Thyroid gland (tissue), 4 donors: ENCODE measurements at places on chromosomes 5 and 9. TPM values are rescaled to one million over a fixed set of nuclear protein-coding genes. Genes with fewer than 3 reads are reported as not detected.

Gene CNTLN
- total RNA-seq = 10.0 TPM

DNA sequence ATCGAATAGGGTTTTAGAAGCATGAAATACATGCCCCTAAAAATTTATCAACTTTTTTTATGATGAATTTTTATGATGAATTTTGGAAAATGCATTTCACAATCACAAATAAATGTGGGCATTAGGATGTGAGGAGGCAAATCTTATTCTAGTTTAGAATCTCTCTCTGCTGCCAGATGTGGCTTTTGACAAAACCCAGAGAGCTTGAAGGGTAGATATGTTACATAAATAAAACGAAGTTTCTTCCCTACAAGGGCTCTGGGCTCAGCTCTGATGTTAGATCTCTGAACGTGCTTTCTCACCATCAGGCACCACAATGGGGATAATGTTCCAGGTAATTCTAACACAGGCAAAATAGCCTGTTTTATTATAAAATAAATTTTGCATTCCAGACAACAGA, 102.3 kb upstream of the ADAMTSL1 start:
- no peak overlapping the region for H3K4me3 ChIP-seq
- H3K4me1 ChIP-seq = no peaks in the 10 kb centered on the region
- no peaks in the 10 kb centered on the region for H3K36me3 ChIP-seq
- no peak for DNase-seq

- H3K36me3 ChIP-seq = no peaks in the 10 kb centered on the region
- peaks cover 12% of the 10 kb centered on the region for H3K4me1 ChIP-seq
- no peak overlapping the region for H3K27ac ChIP-seq
- no peaks in the 10 kb centered on the region for H3K27me3 ChIP-seq
- no peak overlapping the region for H3K4me3 ChIP-seq
- DNase-seq = no peak
Observed at GRCh38 chr5:122779451-122779850, 4.6 kb downstream of the SNX2 start.

GRCh38 chr9:136031741-136032730, 63.1 kb downstream of the NACC2 start:
- H3K36me3 ChIP-seq = no peaks in the 10 kb centered on the region
- H3K27ac ChIP-seq = no peak overlapping the region
- H3K4me3 ChIP-seq = no peak overlapping the region
- no peak for DNase-seq
- H3K27me3 ChIP-seq = no peaks in the 10 kb centered on the region

Gene PCDHB7
- 2.3 TPM for total RNA-seq

Gene DPYSL3
- 43.1 TPM for total RNA-seq

GRCh38 chr5:146213210-146213826, 9.9 kb downstream of the RBM27 start:
- H3K27ac ChIP-seq = no peak overlapping the region
- H3K27me3 ChIP-seq = no peaks in the 10 kb centered on the region
- H3K4me1 ChIP-seq = peaks cover 5% of the 10 kb centered on the region
- no peak overlapping the region for H3K4me3 ChIP-seq
- H3K36me3 ChIP-seq = no peaks in the 10 kb centered on the region
